ENCODE measurements at places on chromosomes 5 and 9.
A peak's percentile ranks its signal among the peaks of the same experiment; 100 is the strongest.

GRCh38 chr5:103943230-103943629 lies 380.6 kb upstream of the NUDT12 start:
- no peak for DNase-seq

DNA sequence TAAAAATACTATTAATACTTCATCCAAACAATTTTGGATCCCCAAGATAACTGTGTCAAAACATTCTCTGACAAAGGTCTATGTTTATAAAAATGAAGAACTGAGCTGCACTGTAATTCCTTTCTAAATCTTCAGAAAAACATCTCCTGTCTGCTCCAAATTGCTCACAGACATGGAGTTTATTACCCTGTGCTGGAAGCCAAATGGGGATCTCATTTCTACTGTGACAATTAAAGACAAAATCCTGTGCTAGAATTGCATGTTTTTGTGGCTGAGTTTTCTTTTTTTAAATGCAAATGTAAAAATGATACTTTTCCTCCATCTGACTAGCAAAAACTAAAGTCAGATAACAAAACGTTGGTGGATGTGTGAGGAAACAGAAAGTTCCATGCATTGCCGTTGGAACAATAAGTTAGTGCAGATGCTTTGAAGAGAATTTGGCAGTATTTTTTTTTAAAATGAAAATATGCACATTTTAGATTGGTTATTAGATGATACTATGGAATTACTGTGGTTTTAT lies 93.5 kb downstream of the GNA14 start:
- no peak for DNase-seq

- DNase-seq: no peak
Measured at GRCh38 chr9:125885405-125886034, 138.3 kb downstream of the PBX3 start.

GRCh38 chr5:153237671-153238332 lies 252.7 kb upstream of the GRIA1 start:
- DNase-seq: no peak

DNA sequence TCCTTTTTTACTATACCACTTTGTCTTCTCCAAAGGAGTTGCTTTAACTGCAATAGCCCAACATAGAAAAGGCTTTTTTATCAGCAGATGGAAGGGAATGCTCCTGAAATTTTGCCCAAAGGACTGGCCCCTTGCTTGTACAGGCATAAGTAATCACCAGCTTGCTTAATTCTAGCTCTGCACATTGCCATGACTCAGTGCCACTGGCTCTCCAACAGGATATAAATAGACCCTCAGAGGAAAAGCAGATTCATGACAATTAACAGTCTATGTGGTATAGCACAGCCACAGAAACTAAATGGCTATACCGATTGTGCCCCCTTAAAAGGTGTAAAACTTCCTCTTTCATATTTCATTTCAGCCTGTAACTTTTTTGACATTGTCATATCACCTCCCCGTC lies 227.0 kb downstream of the ZNF608 start:
- no peak for DNase-seq

DNA sequence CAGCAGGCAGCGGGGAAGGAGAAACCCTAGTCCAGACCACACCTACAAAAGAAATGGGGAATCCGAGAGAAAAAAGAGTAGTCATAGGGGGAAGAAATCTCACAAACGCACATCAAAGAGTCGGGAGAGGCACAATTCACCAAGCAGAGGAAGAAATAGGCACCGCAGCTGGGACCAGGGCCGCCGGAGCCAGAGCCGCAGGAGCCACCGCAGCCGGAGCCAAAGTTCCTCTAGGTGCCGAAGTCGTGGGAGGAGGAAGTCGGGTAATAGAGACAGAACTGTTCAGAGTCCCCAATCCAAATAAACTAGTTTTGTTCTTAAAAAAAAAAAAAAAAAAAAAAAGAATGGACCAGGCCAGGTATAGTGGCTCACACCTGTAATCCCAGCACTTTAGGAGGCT lies 29.3 kb downstream of the REEP5 start:
- DNase-seq: no peak

DNA sequence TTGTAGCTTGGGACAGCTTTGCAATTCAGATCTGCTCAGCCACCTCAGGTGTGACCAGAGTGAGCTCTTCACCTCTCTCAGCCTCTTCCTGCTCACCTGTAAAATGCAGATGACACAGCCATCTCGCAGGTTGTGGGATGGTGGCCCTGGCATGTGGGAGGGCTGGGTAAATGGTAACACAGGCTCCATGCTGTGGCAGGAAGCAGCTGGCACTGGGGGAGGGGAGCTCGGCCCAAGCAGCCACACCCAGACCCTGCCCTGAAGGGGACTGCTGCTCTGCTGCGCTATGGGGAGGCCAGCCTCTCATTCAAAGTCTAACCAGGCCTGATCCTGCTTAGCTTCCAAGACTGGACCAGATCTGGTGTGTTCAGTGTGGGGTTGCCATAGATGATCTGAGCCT lies 24.1 kb downstream of the PHF2 start:
- no peak for DNase-seq

DNA sequence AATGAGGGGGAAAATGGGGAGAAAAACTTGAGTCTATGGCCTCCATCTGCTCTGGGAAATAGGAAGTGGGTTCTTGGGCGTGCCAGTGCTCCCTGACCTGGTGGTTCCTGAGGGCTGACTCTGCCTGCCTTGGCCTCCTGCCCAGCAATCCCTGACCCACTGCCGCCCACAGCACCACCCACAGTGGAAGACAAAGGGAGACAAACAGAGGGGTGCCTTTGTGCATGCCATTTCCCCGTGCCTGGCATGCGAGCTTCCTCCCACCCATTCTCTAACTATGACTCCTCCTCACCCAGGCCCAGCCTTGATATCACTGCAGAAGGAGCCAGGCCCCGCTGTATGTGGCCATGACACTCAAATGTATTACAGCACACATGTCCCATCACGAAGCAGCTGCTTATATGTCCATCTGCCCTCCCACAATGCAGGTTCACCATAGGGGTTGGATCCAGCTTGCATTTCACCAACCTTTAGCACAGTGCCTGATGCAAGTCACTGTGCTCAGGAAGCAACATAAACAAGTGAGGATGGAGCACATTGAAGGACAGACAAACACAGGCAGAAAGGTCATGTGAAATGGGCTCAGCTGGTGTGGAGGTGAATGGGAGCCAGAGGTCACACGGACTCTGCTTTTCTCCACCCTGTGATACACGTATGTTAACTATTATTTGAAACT lies 84.4 kb downstream of the ADRB2 start:
- DNase-seq: no peak

- DNase-seq: no peak
Measured at GRCh38 chr9:38079461-38080031, 10.5 kb upstream of the SHB start.

DNA sequence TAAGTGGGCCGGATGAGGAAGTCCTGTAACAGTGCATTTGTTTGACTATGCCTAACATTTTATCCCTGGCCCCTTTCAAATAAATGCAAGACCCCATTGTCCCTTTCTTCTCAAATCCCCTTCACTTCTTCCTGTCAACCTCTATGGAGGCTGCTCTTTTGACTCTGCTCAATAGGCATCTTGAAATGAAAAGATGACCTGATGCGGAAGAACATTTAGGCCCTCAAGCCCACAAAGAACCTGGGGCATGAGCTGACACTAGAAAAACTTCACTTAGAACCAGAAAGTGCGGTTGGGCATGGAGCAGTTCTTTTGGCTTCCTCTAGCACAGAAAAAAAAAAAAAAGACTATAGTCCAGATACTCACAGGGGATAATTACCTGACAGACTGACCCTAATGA lies 1434.7 kb upstream of the WWC1 start:
- DNase-seq: no peak

DNA sequence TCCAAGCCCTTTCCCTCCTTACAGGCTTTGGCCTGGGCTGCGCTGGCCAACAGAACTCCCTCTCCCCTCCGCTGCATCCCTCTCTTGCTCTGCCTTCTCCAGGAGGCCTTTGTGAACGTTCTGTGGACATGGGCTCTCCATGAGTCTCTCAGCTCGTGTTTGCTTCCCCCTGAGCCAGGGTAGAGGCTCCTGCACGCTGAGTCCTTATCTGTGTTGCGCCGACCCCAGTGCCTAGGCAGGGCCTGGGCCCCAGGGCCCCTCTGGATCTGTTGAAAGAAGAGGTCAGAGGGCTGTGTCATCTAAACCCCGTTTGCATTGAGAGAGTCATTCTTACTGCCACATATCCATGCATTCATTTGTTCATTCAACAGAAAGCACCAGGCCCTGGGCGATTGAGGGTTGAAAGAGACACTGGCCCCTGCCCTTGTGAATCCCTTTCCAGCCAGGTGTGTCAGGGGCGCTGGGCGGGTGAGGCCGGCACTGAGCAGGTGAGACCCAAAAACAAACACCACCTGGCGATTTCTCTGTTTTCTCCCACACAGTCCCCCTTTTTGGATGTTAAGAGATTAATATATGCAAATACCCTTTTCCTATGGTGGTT lies 111.2 kb upstream of the IER5L start:
- no peak for DNase-seq

DNA sequence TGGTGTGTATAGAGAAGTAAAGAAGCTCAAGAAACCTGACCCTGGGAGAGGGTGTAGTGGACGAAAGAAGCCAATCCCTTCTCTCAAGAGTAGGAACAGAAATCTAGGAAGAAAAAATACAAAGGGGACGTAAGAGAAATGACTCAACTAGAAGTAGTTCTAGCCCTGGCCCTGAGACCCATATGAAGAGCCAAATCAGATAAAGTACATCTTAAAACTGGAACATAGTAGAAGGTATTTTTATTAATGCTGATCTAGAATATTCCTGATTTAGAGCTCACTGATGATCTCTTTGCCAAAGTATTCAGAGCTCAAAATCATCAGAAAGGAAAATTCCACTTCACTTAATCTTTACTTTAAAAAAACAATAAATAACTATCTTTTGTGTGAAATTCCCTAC lies 184.8 kb downstream of the MLLT3 start:
- DNase-seq: no peak

GRCh38 chr9:120730654-120731514 lies 16.6 kb upstream of the MEGF9 start:
- no peak for DNase-seq

- no peak for DNase-seq
Measured at GRCh38 chr5:178453224-178453623, 137.0 kb downstream of the COL23A1 start.

GRCh38 chr5:43309637-43310036 lies 3.6 kb downstream of the HMGCS1 start:
- no peak for DNase-seq

- DNase-seq: no peak
Measured at GRCh38 chr5:133265720-133266526, 214.1 kb downstream of the HSPA4 start.

DNA sequence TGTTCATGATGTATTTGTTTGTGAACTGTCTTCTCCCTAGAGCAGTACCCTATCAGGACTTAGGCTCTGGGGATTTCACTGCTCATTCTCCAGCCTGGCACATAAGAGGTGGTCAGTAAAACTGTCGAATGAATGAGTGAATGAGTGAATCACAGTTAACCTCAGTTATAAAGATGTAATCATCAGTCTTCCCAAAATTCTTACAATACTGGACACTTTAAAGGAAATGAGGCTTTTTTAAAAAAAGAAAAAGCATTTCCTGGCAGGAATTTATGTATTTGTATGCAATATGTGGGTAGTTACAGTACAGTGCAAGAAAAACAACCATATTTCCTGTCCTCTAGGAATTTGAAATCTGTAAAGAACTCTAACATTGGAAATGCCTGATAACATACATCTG lies 59.6 kb downstream of the RAI14 start:
- DNase-seq: no peak

GRCh38 chr9:134891713-134892112 lies 11.1 kb downstream of the FCN2 start:
- no peak for DNase-seq

DNA sequence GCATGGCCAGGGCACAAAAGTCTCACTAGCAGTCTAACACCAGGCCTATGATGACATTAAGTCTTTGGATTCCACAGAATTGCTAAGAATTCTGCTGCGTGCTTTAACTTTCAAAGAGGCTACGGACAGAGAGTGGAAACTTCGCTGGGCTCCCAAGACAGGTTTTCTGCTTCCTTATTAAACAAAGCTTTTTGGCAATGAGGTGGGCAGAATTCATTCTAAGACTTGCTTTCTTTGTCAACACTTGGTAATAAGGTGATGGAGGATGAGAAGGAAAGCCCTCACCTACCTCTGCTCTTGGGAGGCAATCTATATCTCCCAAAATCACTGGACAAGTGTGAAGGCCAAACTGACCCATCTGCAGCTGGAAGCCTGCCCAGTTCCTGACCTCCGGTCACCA lies 231.9 kb downstream of the ATPSCKMT start:
- no peak for DNase-seq

DNA sequence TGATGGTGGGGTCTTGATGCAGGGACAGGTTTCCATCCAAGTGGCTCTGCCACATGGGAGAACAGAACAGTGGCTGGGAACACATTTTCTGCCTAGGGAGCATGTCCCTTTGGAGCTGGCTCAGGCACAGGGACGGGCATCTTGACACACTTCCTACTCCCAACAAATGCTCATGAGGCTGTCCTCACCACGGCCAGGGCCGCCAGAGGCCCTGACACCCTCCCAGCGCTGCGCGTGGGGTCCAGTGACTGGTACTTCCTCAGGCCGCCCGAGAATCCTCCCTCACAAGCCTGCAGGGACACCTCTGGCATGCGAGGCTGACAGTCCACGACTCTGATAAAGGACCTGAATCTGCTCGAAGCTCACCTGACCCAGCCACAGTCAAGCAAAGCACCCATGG lies 61.0 kb upstream of the SARDH start:
- DNase-seq: no peak

DNA sequence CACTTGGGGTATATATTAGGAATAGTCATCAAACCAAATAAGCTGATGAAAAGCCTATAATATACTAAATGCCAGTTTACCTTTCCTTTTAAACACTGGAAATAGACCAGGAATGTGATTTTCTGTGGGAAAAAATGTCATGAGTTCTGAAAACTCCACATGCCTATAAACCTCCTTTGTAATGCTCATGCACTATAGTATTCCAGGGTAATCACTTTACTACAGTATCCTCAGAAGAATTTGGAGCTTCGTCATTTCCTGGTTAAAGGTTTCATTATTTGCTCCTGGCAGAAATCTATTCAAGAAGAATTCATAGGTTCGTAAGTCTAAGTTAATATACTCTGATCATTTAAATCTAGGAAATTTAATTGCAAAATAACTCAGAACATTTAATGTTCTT lies 1076.7 kb upstream of the DMAC1 start:
- DNase-seq: no peak

- no peak for DNase-seq
Measured at GRCh38 chr5:62506659-62507460, 71.8 kb upstream of the LRRC70 start.

GRCh38 chr9:20355022-20355421 lies 267.3 kb downstream of the MLLT3 start:
- peak; percentile 79 for DNase-seq

DNA sequence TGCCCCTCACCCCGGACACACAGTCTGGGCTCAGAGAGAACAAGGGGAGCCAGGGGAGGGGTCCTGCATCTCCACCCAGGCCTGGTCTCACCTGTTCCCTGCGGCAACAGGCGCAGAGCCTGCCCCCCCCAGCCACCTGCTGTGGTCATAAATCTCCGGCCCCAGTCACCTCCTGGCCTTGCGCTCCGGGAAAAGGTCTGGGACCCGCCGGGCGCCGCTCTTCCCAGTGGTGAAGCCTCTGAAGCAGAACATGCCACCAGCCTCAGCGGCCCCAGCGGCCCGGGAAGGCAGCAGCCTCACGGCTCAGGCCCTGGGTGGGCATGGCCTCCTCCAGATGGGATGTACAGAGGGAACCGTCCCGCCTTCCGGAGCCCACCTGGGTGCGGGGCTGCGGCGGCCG lies 20.6 kb downstream of the NOTCH1 start:
- DNase-seq: no peak

- DNase-seq: no peak
Measured at GRCh38 chr9:5957166-5957565, 58.3 kb downstream of the RANBP6 start.
